ENCODE measurements at places on chromosomes 11 and 22. TPM values are rescaled to one million over a fixed set of nuclear protein-coding genes. Genes with fewer than 3 reads are reported as not detected.

Gene NRXN2
- 0.85 TPM for total RNA-seq

Gene GLB1L3
- not detected for total RNA-seq

DNA sequence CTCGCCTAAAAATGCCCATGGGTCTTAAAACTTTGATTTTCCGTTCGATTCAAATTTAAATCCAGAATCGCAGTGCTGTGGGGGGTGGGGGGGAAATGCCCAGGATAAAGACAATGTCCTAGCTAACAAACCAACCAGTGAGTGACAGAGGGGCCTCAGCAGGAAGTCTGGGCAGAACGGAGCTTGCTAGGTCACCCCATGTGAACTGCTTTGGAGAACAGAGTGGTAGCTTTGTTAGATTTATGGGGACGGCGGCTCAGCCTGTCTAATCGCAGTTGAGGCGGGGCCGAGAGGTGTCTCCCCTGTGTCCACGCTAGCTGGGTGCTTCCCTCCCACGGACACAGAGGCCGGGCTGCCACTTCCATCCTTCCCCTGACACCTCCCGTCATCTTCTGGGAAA lies 243.9 kb downstream of the CTTN start:
- H3K27ac ChIP-seq, result no peak overlapping the region
- H3K36me3 ChIP-seq, result no peaks in the 10 kb centered on the region
- no peaks in the 10 kb centered on the region for H3K4me1 ChIP-seq
- no peak overlapping the region for H3K4me3 ChIP-seq
- DNase-seq, result no peak

GRCh38 chr22:32558681-32559355 lies 84.2 kb downstream of the FBXO7 start:
- H3K36me3 ChIP-seq, result no peaks in the 10 kb centered on the region
- peaks cover 8% of the 10 kb centered on the region for H3K4me1 ChIP-seq
- H3K4me3 ChIP-seq, result no peak overlapping the region

- H3K27ac ChIP-seq, result no peak overlapping the region
- DNase-seq, result no peak
- H3K4me1 ChIP-seq, result peaks cover 8% of the 10 kb centered on the region
- H3K27me3 ChIP-seq, result peaks cover 3% of the 10 kb centered on the region
- no peak overlapping the region for H3K4me3 ChIP-seq
- no peaks in the 10 kb centered on the region for H3K36me3 ChIP-seq
Observed at GRCh38 chr11:359181-359714, 10.1 kb upstream of the B4GALNT4 start.
